ENCODE measurements at places on chromosomes 6 and 20. TPM values are rescaled to one million over a fixed set of nuclear protein-coding genes. Genes with fewer than 3 reads are reported as not detected.

PGBD1 gene
- 4.6 TPM for total RNA-seq

SLPI gene
- not detected for total RNA-seq

SMLR1 gene
- not detected for total RNA-seq

PLAGL1 gene
- 17.8 TPM for total RNA-seq

RBPJL gene
- total RNA-seq = not detected

OR2J3 gene
- not detected for total RNA-seq

ZBTB12 gene
- 4.3 TPM for total RNA-seq

WRNIP1 gene
- 58.5 TPM for total RNA-seq

DLL1 gene
- 0.86 TPM for total RNA-seq

PRSS16 gene
- 0.35 TPM for total RNA-seq

ENPP4 gene
- 13.0 TPM for total RNA-seq

PI3 gene
- total RNA-seq = not detected

TXNDC5 gene
- 79.8 TPM for total RNA-seq

CCDC170 gene
- total RNA-seq = not detected

ADTRP gene
- total RNA-seq = 3.9 TPM

ARHGAP40 gene
- not detected for total RNA-seq

NOX3 gene
- not detected for total RNA-seq

C20orf144 gene
- 0.16 TPM for total RNA-seq

TBXT gene
- not detected for total RNA-seq

KHDC1L gene
- total RNA-seq = not detected

MAP7 gene
- total RNA-seq = 0.50 TPM

JAG1 gene
- 0.24 TPM for total RNA-seq

ABCC10 gene
- total RNA-seq = 35.8 TPM

GSTA3 gene
- not detected for total RNA-seq

HMGA1 gene
- 490 TPM for total RNA-seq

KLHDC3 gene
- total RNA-seq = 74.1 TPM

SOX18 gene
- total RNA-seq = not detected

GPX5 gene
- not detected for total RNA-seq

PARD6B gene
- total RNA-seq = 5.5 TPM

DEFB124 gene
- not detected for total RNA-seq

STX7 gene
- 25.1 TPM for total RNA-seq

STK38 gene
- 47.6 TPM for total RNA-seq

C6orf141 gene
- not detected for total RNA-seq

CST4 gene
- total RNA-seq = not detected

BEND6 gene
- not detected for total RNA-seq

ARMC2 gene
- total RNA-seq = 6.2 TPM

MPC1 gene
- total RNA-seq = 36.3 TPM

GJA1 gene
- total RNA-seq = not detected

C6orf58 gene
- total RNA-seq = not detected

EDN3 gene
- total RNA-seq = 0.16 TPM
